SK-N-DZ (cell line): ENCODE measurements at places on chromosomes 7 and 10.

DNA sequence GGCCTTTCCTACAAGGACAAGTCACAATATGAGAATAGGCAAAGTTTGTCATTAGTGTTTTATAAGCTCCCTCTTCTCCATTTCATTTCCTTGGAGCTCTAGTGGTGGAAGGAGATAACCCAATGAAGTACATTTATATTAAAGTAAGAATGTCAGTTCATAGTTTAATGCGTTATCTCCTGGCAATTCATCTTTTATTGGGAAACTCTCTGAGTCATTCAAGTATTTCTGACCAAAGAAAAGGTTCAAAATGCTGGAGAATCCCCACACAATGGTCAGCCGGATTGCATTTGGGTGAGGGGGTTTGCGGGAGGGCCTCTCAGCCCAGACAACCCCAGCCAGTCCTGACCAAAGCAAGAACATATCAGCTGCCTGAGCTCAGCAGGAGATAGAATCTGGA is 321.5 kb upstream of the NRP1 start:
- DNase-seq: no peak

GRCh38 chr10:4770801-4771553 is 55.0 kb upstream of the AKR1E2 start:
- no peak for DNase-seq

- DNase-seq: no peak
Observed at GRCh38 chr7:128906766-128907559, 3.5 kb downstream of the KCP start.

DNA sequence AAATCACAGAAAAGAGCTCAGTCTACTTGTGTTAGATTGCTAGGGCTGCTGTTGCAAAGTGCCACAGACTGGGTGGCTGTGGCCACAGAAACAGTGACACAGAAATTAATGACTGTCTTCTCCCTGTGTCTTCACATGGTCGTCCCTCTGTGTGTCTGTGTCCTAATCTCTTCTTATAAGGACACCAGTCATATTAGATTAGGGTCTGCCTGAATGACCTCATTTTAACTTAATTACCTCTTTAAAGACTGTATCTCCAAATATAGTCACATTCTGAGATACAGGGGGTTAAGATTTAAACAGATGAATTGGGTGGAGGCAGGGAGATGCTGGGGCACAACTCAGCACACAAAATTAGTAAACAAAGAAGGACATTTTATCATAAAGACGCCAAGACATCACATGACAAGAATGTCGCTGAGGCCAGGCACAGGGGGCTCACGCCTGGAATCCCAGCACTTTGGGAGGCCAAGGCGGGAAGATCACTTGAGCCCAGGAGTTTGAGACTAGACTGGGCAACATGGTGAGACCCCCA is 23.3 kb upstream of the PARD3 start:
- DNase-seq: peak; percentile 89

DNA sequence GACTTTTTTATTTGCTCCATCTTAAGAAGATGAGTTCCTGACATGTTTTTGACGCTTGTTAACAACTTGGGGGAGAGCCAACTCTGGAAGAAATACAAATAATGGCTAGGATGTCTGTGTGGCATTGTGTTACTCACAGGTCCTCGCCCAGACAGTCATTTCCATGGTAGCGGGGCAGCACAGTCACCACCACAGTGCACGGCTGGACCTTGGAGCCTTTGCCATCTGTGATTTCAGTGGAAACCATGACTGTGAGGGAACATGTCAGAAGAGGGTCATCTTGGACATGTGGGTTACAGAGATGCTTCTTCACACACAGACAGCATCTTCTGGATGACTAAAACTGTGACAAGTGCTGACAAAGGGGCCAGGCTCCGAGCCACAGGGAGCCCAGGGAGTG is 74.5 kb downstream of the PKD1L1 start:
- no peak for DNase-seq

DNA sequence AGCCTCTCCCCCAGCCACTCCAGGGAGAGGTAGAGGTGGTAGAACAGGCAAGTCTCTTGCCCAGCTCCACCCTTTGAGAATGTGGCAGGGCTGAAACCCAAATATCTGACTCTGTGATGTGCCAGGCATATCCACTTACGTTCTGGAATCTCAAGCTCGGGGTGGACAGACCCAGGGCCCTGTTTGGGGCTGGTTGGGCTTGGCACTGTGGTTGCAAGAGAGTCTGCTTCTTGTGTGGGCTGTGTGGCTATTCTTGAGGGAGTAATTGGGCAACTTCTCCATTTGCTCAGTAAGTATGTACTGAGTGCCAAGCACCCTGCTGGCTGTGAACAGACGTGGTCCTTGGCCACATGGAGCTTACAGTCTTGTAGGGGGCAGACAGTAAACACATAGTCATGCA is 4.7 kb downstream of the UBTD1 start:
- DNase-seq: no peak

DNA sequence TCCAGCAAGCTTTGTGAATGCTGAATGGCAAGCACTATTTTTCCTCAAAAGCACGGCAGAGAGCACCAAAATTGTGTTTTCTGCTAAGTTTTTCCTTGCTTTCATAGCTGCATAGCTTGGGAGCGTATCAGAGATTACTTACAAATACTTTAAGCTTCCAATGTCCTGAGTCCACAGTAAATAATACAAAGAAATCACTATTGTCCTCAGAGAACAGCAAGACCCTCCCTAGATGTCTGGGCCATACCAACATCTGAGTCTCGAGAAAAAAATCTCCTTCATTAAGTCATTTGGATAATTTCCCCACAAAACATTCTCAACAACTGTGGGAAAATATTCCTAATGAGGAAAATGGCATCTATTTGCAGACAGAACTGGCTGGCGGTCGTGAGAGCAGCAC is 41.7 kb downstream of the SGMS1 start:
- no peak for DNase-seq

GRCh38 chr10:101774589-101775272 is 1.2 kb downstream of the FGF8 start:
- no peak for DNase-seq

DNA sequence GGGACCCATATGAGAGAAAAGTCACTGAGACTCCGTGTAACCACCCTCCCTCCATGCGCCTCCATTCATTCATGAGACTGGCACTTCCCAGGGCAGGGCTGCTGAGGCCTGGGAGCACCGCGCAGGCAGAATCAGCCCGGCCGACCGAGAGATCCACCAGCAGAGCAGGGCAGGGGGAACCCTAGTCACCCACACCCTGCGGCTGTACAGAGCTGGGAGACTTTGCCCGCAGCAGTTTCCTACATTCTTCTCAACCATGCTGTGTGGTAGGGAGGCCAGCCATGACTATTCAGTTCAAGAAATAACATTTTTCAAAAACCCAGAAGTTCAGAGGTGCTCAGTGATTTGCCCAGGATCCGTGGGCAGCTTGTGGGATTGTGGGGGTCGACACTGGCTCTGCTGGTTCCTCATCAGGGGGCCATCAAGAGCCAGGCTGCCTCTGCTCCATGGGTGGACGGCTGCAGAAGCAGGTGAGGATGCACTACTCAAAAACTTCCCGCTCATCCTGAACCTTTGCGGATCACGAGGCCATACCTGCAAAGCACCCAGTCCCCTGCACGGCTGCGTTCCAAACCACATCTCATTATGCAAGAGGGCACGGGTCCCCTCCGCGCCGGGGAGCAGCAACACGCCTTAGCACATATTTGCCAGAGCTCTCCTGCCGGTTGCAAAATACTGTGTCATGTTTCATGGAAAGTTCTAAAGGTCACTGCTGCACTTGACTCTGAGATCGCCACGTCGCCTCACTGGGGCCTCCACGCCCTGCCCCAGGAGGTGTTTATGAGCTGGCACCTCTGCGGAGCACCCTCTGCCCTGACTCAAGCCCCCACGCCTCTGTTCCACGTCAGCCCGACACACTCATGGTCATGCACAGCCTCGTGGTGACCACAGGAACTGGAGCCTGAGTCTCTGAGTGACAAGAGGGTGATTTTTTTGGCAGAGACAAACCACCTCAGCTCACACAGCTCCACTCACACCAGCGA is 132.0 kb downstream of the PRKAG2 start:
- DNase-seq: no peak

- DNase-seq: no peak
Observed at GRCh38 chr10:116910910-116911309, 61.6 kb downstream of the ENO4 start.

DNA sequence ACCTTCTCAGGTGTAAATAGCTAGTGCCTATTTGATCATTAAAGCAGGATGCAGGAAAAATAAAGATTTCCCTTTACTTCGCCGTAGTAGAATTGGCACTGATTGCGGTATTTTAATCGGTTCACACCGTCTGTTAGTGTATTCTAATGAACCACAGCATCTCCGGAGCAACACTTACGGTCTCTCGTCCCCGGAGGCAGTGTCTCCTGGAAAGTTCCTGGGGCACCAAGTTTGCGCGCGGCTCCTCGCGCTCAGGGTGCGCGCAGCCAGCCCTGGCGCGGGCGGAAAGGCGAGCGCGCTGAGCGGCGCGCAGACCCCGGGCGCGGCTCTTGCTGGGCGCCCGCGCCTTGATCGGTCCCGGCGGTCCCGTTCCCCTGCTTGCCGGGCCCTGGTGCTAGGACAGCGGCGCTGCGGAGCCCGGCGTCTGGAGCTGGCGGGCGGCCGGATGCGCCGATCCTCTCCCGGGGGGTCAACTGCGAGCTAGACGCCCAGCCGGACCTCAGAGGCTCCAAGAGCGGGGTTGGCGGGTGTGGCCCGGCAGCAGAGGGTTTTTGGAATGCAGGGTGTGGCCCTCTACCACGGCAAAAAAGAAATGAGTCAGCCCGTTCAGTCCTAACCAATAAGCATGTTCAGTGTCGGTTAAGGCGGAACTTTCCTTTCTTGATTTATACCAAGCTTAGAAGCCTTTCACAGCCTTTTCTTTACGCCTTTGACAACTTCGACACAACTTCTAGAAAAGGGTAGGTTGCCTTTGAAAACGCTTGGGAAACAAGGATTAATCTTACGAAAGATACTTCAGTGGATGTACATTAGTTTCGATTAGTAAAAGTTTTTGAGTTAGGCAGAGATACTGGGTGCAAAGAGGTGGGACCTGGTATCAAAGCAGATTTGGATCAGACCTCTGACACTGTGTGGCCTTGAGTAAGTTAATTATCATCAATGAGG is 166.8 kb upstream of the ASAH2 start:
- no peak for DNase-seq

DNA sequence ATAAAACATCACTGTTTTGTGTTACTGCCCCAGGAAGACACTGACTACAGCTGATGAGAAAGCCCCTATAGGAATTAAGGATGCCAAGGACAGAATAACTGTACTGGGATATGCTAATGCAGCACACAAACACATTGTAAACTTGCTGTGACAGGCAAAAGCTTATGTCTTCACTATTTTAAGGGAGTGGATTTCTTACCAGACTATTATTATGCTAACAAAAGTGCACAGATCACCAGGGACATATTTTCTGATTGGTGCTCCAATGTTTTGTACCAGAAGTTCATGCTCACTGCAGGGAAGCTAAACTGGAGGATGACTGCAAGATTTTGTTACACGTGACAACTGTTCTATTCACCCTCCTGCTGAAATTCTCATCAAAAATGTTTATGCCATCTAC is 48.1 kb upstream of the PTPN12 start:
- DNase-seq: no peak

- DNase-seq: no peak
Observed at GRCh38 chr10:79209831-79210230, 137.4 kb upstream of the PPIF start.

DNA sequence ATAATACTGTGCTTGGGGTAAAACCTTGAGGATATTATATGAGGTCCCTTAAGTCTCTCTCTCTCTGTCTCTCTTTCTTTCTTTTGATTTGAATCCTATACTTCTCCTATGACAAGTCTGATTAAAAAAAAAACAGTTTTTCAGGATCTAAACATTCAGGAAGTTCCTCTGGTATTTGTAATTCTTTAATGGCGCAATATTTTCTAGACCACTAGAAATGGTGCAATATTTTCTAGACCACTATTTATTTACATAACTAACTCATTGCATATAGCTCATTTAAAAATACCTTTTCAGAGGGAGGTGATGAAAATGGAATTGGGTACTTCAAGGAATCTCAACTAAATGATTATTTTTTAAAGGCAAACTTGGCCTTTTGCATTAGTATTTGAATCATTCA is 1235.3 kb downstream of the GATA3 start:
- DNase-seq: no peak

DNA sequence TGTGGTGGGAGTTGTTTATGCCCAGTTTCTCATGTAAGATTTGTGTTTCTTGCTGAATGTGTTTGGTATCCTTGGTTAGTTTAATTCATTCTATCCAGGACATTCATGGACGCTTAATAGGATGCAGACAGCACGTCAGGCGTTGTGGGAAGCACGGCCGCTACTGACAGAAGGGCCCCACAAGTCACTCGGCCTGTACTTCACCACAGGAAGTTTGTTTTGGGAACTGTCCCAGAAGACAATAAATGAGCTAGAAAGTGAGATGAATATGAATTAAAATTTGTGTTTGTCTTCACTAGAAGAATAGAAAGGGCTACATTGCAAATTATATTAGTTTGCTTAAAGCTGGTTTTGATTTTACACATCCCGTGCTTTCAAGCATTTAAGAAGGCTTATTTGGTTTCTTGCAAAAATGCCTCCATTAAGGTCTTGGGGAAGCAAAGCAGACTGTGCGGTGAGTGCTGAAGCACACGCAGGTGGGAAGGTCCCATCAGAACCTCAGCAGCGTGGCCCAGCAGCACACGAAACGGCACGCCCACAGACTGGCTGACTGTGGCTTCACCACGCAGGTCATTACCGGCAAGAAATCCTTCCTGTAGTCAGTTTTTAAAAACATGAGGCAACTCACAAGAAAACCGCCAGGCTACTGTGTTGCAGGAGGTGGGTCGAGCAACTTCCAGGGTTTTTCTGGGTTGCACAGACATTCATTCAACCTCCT is 74.1 kb downstream of the VIPR2 start:
- DNase-seq: no peak

GRCh38 chr10:100899171-100899570 is 13.6 kb upstream of the SLF2 start:
- DNase-seq: no peak

DNA sequence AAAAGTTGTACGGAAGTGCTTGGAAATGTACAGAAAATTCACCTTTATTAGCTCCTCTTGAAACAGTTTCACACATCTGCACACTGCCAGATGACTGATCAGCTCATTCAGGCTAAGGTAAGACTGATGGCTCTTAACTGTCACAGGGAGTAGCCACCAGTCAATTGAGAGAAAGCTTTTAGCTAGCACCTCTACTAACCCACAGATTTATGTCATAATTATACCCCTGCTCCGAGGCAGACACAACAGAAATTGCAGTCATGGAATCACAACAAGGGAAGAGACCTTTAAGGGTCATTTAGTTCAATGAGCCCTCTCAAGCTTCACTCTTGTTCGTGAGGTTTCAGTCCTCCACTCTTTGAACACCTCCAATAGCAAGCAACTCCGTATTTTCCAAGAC is 235.4 kb downstream of the TRIL start:
- DNase-seq: no peak

GRCh38 chr7:29359482-29360093 is 165.0 kb downstream of the CHN2 start:
- peak; percentile 62 for DNase-seq

- DNase-seq: no peak
Observed at GRCh38 chr7:134777470-134777869, 2.0 kb upstream of the CALD1 start.

GRCh38 chr10:46291817-46292572 is 5.2 kb downstream of the ANTXRL start:
- no peak for DNase-seq

GRCh38 chr10:95728526-95728925 is 27.4 kb upstream of the ENTPD1 start:
- DNase-seq: no peak

- DNase-seq: no peak
Observed at GRCh38 chr10:49572594-49573114, 33.7 kb upstream of the ERCC6 start.

GRCh38 chr7:132469264-132469663 is 107.0 kb downstream of the PLXNA4 start:
- no peak for DNase-seq
